ENCODE measurements at places on chromosomes 12 and 14.

GRCh38 chr12:65937161-65937641, 112.9 kb downstream of the HMGA2 start:
- DNase-seq: no peak

GRCh38 chr12:23431006-23431405, 518.5 kb downstream of the SOX5 start:
- DNase-seq: no peak

- no peak for DNase-seq
Observed at GRCh38 chr14:85221832-85222231, 308.1 kb upstream of the FLRT2 start.

GRCh38 chr14:71932229-71932981, at the start of gene RGS6:
Gene RGS6, plus strand, starts transcription at chr14:71932429.
- DNase-seq: no peak

GRCh38 chr14:68473794-68474193, 319.1 kb downstream of the ZFP36L1 start:
- DNase-seq: no peak

DNA sequence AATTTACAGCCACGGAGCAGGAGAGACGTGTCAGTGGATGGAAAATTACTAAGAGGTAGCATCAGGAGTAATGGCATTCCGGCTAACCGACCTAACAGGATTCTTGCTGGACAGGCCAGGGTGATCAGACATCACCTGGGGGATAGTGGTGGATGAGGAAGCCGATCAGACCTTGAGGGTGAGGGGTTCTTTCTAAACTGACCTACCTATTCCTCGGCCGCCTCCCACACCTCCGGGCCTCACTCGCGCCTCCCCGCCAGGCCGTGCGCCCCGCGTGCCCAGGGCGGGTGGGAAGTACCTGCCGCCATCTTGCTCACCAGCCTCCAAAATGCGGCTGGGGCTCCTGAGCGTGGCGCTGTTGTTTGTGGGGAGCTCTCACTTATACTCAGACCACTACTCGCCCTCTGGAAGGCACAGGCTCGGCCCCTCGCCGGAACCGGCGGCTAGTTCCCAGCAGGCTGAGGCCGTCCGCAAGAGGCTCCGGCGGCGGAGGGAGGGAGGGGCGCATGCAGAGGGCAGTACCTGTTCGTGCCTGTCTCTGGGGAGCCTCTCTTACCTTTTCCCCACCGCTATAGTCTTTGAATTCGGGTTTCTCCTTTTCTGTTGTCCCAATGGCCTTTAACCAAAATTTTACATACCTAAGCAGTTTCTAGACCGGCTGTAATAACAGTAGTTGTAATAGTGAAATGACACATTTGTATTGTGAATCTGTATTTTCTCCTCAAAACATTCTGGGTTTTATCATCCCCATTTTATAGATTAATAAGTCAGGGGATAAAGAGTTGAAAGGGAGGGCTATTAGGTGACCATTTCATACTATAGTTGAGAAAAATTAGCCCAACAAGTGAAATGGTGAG, at the start of gene TMPRSS12:
TSS of gene TMPRSS12 (plus strand) at position 290 of the 857 bp plus-strand sequence. CDS start at position 329, 39 bp downstream.
- DNase-seq: no peak

DNA sequence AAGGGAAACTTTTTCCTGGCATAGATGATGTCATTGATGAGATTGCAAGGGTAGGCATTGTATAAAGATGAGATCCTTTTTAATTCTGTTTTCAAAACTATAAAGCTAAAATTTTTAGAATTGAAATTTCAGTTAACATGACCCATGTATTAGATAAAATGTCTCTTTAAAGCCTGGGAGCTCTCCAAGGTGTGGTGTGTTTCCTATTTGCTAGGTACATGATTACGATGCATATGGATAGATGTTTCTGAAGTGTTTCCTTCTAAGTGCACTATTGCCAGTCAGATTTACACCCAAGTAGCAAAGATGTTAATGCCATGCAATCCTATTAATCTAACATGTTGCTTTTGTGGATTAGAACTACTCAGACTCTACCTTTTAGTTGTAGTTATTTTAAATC, 834.7 kb downstream of the DIO2 start:
- no peak for DNase-seq

DNA sequence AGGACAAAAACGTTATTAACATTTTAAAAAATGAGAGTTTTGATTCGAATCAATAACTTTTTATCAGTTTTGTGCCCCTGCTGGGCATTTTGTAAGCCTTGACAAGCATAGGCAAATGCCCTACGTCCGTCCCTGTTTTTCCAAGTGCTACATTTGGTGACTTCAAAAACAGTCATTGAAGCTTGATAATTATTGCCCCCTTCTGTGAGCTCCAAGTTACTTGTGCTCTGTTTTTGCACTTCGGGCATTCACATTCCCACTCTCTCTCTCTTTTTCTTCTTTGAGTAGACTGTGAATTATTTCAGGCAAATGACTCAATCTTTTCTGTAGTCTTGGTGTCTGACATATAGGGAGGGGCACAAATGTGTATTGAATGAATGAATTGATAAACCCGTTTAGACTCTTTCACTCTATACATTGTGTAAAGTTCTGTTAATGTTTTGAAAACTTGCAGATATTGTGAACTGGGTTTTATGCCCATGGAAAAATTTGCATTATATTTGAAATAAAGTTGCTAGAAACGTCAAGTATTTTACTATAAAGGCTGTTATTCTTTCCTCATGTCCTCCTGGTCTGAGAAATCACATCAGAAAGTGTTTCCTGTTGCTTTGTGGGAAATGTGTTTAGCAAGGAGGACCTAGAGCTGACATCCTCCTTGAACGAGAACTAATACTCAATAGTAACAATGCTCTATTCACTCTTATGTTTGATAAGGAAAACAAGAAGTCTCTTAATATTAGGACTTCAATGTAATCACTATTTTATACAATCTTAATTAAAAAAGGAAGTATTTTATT, 1.4 kb downstream of the APAF1 start:
- no peak for DNase-seq

GRCh38 chr14:51547701-51548100, 104.0 kb upstream of the FRMD6 start:
- DNase-seq: no peak

DNA sequence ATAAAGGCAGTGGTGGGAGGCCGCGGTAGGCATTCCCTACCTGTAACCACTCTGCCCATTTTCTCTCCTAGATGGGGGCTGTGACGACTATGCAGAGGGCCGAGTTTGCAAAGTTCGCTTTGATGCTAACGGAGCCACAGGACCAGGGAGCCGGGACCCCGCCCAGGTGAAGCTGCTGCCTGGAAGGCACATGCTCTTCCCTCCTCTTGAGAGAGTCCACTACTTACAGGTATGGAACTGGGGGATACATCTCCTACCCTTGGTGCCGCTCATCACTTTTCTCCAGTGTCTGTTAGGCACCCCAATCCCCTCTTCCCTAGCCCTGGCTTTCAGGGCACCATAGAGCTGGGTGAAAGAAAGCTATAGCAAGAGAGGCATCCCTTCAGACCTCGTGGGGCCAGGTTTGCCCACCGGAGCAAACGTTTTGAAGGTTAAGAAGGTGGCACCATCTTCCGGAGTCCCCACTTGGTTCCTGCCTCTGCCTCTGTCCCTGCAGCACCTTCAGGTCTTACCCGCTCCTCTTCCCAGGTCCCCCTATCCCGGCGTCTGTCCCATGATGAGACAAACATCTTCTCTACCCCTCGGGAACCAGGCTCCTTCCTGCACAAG, 2.0 kb upstream of the P3H3 start:
- no peak for DNase-seq
